ENCODE measurements at places on chromosomes 6 and 20.

DNA sequence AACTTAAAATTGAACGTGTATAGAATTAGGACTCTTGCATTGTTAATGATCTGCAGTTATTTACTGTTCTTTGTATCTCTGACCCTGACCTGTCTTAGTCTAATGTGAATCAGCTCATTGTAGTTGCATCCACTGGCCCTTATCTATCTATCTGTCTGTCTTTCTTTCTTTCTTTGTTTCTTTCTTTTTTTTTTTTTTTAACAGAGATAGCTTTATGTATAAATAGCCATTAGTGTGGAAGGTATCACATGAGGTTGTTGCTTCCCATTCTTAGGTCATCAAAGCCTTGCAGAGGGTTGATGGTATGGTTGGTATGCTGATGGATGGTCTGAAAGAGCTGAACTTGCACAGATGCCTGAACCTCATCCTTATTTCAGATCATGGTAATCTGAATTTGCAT, 59.9 kb downstream of the ENPP1 start:
- no peak for DNase-seq

DNA sequence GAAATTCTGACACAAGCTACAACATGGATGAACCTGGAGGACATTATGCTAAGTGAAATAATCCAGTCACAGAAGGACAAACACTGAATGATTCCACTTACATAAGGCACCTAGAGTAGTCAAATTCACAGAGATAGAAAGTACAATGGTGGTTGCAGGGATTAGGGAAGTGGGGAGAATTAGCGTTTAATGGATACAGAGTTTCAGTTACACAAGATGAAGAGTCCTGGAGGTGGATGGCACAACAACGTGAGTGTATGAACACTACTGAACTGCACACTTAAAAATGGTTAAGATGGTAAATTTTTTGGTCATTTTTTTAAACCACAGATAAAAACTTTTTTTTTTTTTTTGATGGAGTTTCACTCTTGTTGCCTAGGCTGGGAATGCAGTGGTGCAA, 24.7 kb downstream of the MOCS3 start:
- DNase-seq, result no peak

- no peak for DNase-seq
These were observed 4.3 kb downstream of the TRAM2 start for GRCh38 chr6:52572536-52572935.

DNA sequence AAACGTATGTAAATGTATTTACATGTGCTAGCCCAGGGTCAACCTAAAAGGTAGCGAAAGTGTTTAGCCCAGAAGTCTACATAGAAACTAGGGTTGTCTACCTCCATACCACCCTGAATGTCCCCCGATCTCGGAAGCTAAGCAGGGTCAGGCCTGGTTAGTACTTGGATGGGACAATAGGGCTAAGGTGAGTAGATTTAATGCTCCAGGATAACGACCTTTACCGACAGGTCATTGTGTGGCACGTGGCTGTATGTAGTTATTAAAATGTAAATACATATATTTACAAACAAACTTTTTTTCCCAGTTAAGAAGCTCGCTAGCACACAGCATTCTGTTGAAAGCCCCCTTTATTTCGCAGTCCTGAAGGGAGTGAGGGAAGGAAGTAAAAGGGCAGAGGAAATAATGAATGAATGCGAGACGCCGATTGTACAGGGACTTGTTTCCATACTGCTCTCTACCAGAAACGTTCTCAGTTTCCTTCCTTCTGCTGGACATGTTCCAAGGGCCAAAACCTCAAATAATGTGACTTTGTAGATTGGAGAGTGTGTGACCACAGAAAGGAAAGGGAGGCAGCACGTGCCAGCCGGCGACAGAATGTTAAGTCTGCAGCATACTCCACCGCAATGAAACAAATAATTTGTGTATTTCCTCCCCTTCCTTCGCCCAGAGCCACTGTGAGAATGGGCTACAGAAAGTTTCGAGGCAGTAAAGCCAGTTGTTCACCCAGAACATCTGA, 612 bp downstream of the ADAT2 start:
- DNase-seq, result peak; percentile 25

GRCh38 chr6:154917941-154918340, 77.2 kb upstream of the TIAM2 start:
- DNase-seq, result no peak

GRCh38 chr6:87378947-87379346, 28.8 kb upstream of the CFAP206 start:
- no peak for DNase-seq

- DNase-seq, result no peak
These were observed 161.0 kb downstream of the RALGAPA2 start for GRCh38 chr20:20551409-20551808.

- no peak for DNase-seq
These were observed 19.5 kb downstream of the CDH4 start for GRCh38 chr20:61271312-61272231.
